ENCODE measurements at places on chromosomes 11 and 22. TPM values are rescaled to one million over a fixed set of nuclear protein-coding genes. Genes with fewer than 3 reads are reported as not detected.

- no peaks in the 10 kb centered on the region for H3K36me3 ChIP-seq
- DNase-seq: no peak
- H3K27ac ChIP-seq: no peak overlapping the region
- no peaks in the 10 kb centered on the region for H3K4me1 ChIP-seq
- no peaks in the 10 kb centered on the region for H3K27me3 ChIP-seq
- H3K4me3 ChIP-seq: no peak overlapping the region
Observed at GRCh38 chr11:23313001-23313400, 452.7 kb upstream of the CCDC179 start.

Gene MUC2
- total RNA-seq: not detected

Gene CLDN5
- 9.7 TPM for total RNA-seq

DNA sequence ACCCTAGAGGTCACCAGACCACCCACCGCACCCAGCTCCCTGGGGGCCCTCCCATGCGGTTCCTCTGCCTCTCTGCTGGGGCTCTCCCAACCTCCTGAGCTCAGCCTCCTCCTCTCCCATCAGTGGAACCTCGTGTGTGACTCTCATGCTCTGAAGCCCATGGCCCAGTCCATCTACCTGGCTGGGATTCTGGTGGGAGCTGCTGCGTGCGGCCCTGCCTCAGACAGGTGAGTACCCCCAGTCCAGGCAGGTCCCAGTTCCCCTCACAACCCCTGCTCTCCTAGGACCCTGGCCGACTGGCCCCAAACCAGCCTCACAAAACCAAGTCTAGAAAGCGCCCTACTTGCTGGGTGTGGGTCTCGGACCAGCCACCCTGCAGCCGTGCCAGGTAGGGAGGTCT is 1.6 kb downstream of the SLC22A12 start:
- no peak for DNase-seq
- no peak overlapping the region for H3K27ac ChIP-seq
- no peaks in the 10 kb centered on the region for H3K4me1 ChIP-seq
- no peaks in the 10 kb centered on the region for H3K36me3 ChIP-seq
- no peaks in the 10 kb centered on the region for H3K27me3 ChIP-seq

- H3K27ac ChIP-seq: peak overlapping the region; percentile 99
- H3K27me3 ChIP-seq: no peaks in the 10 kb centered on the region
- peaks cover 39% of the 10 kb centered on the region for H3K4me1 ChIP-seq
- peak overlapping the region; percentile 87 for H3K4me3 ChIP-seq
- DNase-seq: no peak
Observed at GRCh38 chr11:696955-697491, 1.4 kb downstream of the TMEM80 start.

GRCh38 chr22:48079505-48080290 is 1317.2 kb downstream of the TBC1D22A start:
- H3K27me3 ChIP-seq: no peaks in the 10 kb centered on the region
- no peak overlapping the region for H3K27ac ChIP-seq
- no peak overlapping the region for H3K4me3 ChIP-seq
- H3K4me1 ChIP-seq: no peaks in the 10 kb centered on the region
- no peak for DNase-seq
- no peaks in the 10 kb centered on the region for H3K36me3 ChIP-seq

DNA sequence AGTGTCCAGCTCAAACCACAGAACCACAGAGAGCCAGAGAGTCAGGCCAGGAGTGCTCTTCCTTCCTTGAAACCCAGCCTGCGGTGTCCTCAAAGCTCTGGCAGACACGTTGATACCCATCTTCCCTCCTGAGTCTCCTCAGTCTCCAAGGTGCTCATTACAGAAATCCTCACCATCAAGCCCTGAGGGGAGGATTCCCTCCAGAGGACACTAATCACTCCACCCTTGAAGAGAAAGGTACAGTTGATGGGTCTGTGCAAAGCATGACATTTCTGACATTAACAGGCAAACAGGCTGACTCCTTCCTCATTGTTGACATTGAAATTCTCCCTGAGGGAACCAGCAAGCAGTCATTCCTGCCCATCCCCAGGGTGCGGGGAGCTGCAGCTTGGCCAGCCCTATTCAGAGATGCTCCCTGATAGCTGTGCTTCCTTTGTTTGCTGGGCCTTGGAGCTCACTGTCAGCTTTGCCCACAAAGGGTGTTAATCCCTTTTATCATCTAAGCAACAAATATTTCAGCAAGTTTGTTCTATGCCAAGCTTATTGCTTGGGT is 101.7 kb upstream of the CSNK2A3 start:
- no peaks in the 10 kb centered on the region for H3K36me3 ChIP-seq
- no peak overlapping the region for H3K27ac ChIP-seq
- no peaks in the 10 kb centered on the region for H3K27me3 ChIP-seq
- no peak for DNase-seq

Gene KRTAP5-11
- not detected for total RNA-seq

Gene NFAM1
- 1.7 TPM for total RNA-seq

DNA sequence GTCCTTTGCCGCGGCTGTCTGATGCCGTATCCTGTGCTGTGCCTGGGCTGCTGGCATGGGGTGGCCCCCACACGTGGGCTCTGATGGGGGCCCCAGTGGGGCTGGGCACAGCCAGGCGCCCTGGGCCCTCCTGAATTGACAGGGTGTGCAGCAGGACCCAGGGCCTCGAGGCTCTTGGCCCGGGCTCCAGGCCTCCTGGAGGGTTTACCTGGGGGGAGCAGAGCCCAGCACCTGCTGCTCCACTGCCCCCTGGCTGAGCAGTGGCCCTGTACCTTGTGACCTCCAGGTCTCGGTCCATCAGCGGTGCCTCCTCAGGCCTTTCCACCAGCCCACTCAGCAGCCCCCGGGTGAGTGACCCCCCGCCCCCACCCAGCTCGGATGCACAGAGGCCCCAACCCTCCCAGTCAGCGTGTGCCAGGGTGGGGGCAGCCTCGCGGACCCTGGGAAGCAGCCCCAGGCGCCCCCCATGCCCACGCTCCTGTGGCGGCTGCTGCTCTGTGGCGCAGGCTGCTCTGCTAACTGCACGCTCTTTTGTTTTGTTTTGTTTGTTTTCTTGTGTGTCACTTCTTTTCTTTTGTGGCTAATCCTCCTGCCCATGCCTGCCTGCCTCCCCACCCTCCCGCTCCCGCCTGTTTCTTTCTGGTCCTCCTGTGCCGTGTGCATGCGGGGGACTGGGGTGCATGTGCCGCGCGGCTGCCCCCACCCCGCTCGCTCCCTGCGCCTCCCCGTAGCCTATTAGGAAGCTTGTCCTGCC is 36.9 kb downstream of the MOB2 start:
- H3K4me1 ChIP-seq: peaks cover 18% of the 10 kb centered on the region
- no peak overlapping the region for H3K27ac ChIP-seq
- DNase-seq: no peak
- H3K4me3 ChIP-seq: no peak overlapping the region
- no peaks in the 10 kb centered on the region for H3K36me3 ChIP-seq
- peaks cover 88% of the 10 kb centered on the region for H3K27me3 ChIP-seq

- H3K36me3 ChIP-seq: no peaks in the 10 kb centered on the region
- no peak overlapping the region for H3K4me3 ChIP-seq
- H3K27me3 ChIP-seq: no peaks in the 10 kb centered on the region
- DNase-seq: no peak
Observed at GRCh38 chr11:104073950-104074705, 37.7 kb downstream of the DDI1 start.

Gene GAL3ST1
- not detected for total RNA-seq

- DNase-seq: no peak
- no peaks in the 10 kb centered on the region for H3K27me3 ChIP-seq
- no peaks in the 10 kb centered on the region for H3K36me3 ChIP-seq
- H3K4me1 ChIP-seq: no peaks in the 10 kb centered on the region
- no peak overlapping the region for H3K27ac ChIP-seq
Observed at GRCh38 chr11:85769771-85770170, 41.2 kb downstream of the SYTL2 start.

- H3K27ac ChIP-seq: peak overlapping the region; percentile 20
- DNase-seq: no peak
- H3K4me3 ChIP-seq: peak overlapping the region; percentile 55
- H3K36me3 ChIP-seq: no peaks in the 10 kb centered on the region
- H3K27me3 ChIP-seq: no peaks in the 10 kb centered on the region
Observed at GRCh38 chr11:85682330-85683305, 3.4 kb downstream of the CCDC89 start.

DNA sequence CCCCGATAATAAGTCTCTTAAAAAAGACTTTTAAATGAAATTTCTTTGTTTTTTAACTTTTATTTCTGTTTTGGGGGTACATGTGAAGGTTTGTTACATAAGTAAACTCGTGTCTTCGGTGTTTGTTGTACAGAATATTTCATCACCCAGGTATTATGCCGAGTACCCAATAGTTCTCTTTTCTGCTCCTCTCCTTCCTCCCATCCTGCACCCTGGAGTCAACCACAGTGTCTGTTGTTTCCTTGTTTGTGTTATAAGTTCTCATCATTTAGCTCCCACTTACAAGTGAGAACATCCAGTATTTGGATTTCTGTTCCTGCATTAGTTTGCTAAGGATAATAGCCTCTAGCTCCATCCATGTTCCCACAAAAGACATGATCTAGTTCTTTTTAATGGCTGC is 1.6 kb upstream of the GSTP1 start:
- peaks cover 23% of the 10 kb centered on the region for H3K27me3 ChIP-seq
- H3K36me3 ChIP-seq: peaks cover 14% of the 10 kb centered on the region
- no peak overlapping the region for H3K4me3 ChIP-seq
- H3K27ac ChIP-seq: peak overlapping the region; percentile 97
- no peak for DNase-seq
- H3K4me1 ChIP-seq: peaks cover 26% of the 10 kb centered on the region

Gene P2RY6
- total RNA-seq: 0.26 TPM

Gene SLC2A11
- 0.57 TPM for total RNA-seq

DNA sequence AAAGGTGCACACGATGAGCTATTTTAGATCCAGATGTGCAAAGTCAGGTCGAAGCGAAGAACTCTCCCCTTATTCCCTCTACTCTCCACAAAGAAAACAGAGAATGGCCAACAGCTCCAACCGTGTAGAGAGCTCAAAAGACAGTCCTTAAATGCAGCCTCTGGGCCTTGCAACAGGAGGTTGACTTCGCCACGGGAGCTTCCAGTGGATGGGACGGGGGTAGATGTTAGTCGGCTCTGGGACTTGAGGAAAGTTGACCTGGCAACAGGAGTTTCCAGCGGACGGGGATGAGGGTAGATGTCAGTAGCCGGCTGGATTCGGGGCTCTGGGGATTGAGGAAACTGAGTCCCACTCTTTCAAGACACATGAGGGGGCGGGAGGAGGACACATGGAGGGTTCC is 450.4 kb downstream of the BRD1 start:
- no peak for DNase-seq
- H3K36me3 ChIP-seq: no peaks in the 10 kb centered on the region
- no peak overlapping the region for H3K27ac ChIP-seq
- no peak overlapping the region for H3K4me3 ChIP-seq
- H3K27me3 ChIP-seq: no peaks in the 10 kb centered on the region

GRCh38 chr11:114110952-114111947 is 51.7 kb downstream of the ZBTB16 start:
- no peak overlapping the region for H3K4me3 ChIP-seq
- DNase-seq: no peak

Gene MUC5AC
- total RNA-seq: 1.5 TPM

GRCh38 chr22:39819429-39819828 is 74.1 kb downstream of the ENTHD1 start:
- no peak for DNase-seq
- no peaks in the 10 kb centered on the region for H3K36me3 ChIP-seq
- no peaks in the 10 kb centered on the region for H3K4me1 ChIP-seq
- no peak overlapping the region for H3K27ac ChIP-seq
- no peaks in the 10 kb centered on the region for H3K27me3 ChIP-seq

GRCh38 chr11:34936945-34937629 is 20.7 kb downstream of the PDHX start:
- H3K36me3 ChIP-seq: peaks cover 32% of the 10 kb centered on the region
- no peak overlapping the region for H3K4me3 ChIP-seq
- H3K27ac ChIP-seq: no peak overlapping the region
- DNase-seq: no peak

- no peak for DNase-seq
- H3K27me3 ChIP-seq: no peaks in the 10 kb centered on the region
- H3K27ac ChIP-seq: no peak overlapping the region
- H3K4me1 ChIP-seq: no peaks in the 10 kb centered on the region
- no peak overlapping the region for H3K4me3 ChIP-seq
- no peaks in the 10 kb centered on the region for H3K36me3 ChIP-seq
Observed at GRCh38 chr11:38824573-38824972, 2226.5 kb upstream of the RAG2 start.

GRCh38 chr22:31492151-31492550 is 2.5 kb upstream of the EIF4ENIF1 start:
- H3K27me3 ChIP-seq: no peaks in the 10 kb centered on the region
- no peak for DNase-seq
- no peaks in the 10 kb centered on the region for H3K36me3 ChIP-seq

DNA sequence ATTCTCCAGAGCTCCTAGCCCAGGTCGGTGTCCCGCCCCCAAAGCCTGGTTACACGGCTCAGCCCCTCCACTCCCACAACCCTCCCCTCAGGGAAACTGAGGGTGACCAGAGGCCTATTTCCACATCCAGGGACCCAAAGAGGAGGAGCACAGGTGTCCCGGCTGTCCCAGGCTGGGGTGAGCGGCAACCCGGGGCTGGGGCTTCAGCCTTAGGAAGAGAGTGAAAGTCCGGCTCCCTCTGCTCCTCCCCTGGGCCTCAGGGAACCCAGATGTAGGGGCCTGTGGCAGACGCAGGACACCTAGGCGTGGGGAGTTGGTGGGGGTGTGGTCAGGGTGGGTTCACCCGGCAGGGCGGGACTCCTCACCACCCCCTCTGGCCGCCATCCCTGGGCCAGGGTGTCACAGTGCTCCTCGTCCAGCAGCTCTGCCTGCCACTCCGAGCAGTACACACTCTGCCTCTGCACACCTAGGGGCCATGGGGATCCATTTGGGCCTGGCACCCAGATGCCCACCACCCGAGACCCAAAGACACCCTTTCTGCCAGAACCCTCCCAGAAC is 63.1 kb downstream of the ARFGAP3 start:
- H3K27ac ChIP-seq: no peak overlapping the region
- H3K36me3 ChIP-seq: peaks cover 39% of the 10 kb centered on the region
- DNase-seq: no peak
- peaks cover 32% of the 10 kb centered on the region for H3K4me1 ChIP-seq
- H3K4me3 ChIP-seq: no peak overlapping the region

Gene MMP8
- not detected for total RNA-seq

Gene RAG2
- not detected for total RNA-seq

DNA sequence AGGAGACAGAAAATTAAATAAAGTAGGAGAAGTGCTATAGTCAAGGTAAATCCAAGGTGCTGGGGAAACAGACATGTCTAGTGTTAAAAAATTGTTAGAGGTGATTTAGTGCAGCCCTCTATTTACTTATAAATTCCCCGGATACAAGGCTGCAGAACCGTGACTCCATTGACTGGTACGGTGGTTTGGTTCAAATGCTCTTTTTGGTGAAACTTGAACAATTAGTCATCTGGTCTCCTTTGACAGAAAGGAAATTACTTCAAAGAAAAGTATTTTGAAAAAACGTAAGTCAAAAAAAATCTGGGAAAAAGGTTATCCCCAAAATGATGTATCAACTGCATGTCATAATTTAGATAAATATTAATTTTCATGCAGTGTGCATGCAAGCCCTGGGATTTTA is 399.2 kb downstream of the CNTN5 start:
- DNase-seq: no peak
- no peaks in the 10 kb centered on the region for H3K36me3 ChIP-seq
- H3K27ac ChIP-seq: no peak overlapping the region
- no peaks in the 10 kb centered on the region for H3K4me1 ChIP-seq

Gene ASPHD2
- 2.1 TPM for total RNA-seq

Gene MS4A14
- total RNA-seq: 0.18 TPM

GRCh38 chr11:2592559-2593392 is 107.0 kb downstream of the KCNQ1OT1 start:
- no peak for DNase-seq
- H3K36me3 ChIP-seq: no peaks in the 10 kb centered on the region
- H3K4me3 ChIP-seq: no peak overlapping the region
- H3K27ac ChIP-seq: no peak overlapping the region
- H3K27me3 ChIP-seq: no peaks in the 10 kb centered on the region

Measured in esophagus squamous epithelium (tissue), 5 donors.